ENCODE measurements at places on chromosomes 13 and 19. TPM values are rescaled to one million over a fixed set of nuclear protein-coding genes. Genes with fewer than 3 reads are reported as not detected.
A peak's percentile ranks its signal among the peaks of the same experiment; 100 is the strongest.

DNA sequence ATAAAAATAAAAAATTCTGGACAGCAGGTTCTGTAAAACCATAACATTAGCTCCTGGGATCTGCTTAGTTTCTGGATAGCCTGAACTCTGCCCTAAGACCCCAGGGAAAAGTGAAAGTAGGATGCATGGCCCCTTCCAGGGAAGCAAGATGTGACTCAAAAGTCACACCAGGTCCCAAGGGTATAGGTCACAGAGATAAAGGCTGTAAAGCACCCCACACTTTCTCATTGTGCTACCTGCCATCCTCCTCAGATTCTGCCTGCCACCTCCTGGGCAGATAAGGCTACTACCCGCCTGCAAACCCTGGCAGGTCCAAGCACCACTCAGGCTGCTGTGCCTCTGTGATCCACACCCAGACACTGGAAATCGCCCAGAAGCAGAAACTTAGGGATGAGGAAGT, 20.6 kb downstream of the FFAR2 start:
- DNase-seq = no peak

DNA sequence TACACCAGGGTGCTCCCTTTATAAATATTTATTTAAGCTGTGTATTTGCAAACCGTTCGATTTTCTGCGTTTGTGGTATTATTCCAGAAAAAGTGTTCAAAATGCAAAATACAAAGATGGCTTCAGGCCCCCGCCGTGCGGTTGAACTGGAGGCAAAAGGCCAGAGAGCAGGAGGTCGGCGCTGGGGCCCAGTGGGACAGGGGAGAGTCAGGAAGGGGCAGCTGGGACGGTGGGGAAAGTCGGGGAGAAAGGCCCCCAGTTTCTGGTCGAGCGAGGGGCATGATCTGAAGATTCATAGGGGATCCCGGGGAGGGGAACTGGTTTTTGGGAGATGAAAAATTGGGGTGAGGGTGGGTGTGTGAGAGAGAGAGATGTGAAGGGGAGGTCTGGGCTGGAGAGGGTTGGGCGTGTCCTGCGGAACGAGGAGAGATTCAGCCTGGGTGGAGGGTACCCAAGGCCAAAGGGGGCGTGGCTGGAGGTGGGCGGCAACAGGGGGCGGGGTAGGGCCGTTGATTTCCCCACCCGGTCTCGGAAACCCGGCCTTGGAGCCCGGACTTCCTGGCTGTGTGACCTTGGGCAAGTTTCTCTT, 678 bp downstream of the ISOC2 start:
- DNase-seq = no peak

DNA sequence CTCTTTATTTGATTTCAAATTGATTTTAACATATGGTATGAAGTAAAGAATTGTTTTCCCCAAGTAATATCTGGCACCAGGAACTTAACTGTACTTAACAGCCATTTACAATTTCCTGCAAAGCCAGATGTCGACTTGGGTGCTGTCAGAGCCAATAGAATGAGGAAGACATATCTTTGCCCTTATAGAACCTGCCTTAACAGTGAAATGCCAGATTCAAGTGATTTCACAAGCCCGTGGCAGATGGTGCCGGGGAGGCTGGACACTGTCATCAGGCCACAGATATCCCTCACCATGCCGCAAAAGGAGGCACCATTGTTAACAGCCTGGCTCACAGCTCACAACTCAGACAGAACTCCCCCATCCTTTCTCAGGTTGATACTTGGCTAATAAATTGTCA, 48.7 kb downstream of the ESD start:
- DNase-seq = no peak

DNA sequence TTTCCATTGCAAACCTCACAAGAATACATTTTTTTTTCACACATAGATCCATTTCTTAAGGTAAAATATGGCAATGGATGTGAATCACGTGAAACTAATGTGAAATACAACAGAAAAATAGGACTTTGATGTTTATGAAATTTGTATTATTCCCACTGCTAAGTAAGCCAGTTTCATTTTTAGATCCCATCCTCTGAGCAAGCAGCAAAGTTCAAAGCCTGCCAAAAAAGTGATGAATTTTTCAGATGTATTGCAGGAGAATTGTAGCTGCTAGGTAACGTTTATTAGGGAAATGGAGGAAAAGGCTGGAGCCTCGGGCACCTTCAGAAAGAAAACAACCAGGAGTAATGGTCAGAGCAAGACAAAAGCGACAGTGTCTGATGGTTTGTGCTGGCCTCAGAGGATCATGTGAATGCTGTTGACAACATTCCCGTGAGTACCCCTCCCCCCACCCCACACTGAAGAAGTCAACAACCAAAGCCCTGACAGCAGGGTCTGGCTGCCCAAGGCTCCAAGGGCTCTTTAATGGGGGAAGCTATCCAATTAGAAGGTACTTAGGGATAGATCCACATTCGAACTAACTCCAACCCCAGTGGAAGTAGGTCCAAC, 95.5 kb downstream of the OXGR1 start:
- no peak for DNase-seq

DNA sequence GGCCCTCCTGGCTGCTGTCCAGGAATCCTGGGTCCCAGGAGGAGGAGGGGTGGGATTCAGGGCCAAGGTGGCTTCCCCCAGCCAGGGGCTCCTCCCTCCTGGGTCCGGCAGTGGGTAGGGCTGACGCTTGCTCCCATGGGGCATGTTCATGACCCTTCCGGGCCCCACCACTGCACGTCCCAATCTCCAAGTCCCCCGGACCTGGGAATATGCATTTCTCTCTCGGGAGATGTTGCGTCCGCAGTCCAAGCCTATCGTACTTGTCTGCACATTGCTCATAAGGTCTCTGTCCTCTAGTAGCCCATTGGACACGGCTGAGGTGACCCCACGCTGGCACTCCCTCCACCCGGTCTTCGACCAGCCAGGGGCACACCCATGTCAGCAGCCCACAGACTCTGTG, 192.3 kb downstream of the TEX29 start:
- no peak for DNase-seq

GRCh38 chr13:56909896-56910600, 230.7 kb upstream of the PRR20A start:
- no peak for DNase-seq

- DNase-seq = no peak
These were observed 12.0 kb upstream of the FCHO1 start for GRCh38 chr19:17739121-17739875.

DNA sequence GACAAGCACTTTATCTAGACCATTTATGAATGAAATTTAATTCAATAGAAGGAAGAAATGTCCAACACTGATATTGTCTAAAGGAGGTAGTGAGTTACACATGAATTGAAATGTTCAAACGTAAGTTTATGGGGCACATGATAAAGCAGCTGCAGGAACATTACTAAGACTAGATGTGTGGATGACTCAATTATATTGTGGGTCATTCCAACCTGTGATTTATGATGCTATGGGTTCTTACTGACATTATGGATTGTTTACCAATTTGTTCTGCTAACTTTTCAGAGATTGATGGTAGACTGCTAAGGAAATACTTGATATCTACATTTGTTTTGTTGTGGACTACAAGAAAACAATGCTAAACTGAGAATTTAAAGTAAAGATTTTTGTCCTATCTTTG, 56.1 kb upstream of the ATXN8OS start:
- no peak for DNase-seq

GRCh38 chr19:52286256-52286655, 10.7 kb upstream of the ZNF480 start:
- no peak for DNase-seq

DNA sequence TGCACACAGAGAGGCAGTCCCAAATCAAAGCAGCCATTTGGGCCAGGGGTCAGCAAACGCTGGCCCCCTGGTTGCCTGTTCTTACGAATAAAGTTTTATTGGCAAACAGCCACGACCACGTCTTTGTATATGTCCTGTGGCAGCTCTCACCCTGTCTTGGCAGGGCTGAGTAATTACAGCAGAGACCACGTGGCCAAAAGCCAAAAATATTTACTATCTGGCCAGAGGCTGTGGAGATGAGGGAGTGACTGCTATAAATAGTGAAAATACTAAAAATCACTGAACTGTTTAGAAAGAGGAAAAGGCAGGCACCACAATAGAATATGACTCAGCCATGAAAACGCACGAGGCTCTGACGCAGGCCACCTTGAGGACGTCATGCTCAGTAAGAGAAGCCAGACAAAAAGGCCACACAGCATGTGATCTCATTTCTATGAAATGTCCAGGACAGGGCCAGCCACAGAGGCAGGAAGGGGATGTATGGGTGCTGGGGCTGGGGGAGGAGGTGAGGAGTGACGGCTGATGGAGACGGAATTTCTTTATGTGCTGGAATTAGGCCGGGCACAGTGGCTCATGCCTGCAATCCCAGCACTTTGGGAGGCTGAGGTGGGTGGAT, 29.4 kb downstream of the SMIM24 start:
- peak; percentile 98 for DNase-seq

DNA sequence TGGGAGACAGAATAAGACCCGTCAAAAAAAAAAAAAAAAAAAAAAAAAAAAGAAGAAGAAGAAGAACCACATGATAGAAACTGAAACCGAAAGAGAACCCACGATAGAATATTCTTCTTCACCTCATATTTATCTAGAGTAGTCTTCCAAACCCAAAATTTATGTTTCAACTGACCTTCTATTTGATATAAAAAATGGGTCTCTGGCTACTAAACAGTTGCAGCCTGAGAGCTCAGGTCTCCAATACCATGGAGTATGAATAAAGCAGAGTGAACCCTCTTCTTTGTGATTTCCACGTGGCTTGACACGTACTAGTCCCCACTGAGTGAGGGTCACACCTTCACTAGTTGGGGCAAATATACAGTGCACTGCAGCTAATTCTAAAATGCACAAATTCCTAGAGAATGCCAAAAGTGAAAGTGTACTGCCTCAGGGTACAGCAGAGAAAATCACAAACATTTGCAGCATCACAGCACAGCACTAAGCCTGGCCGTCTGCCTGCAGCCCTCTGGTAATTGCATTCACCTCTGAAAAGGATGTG, 30.8 kb upstream of the RFC3 start:
- no peak for DNase-seq

DNA sequence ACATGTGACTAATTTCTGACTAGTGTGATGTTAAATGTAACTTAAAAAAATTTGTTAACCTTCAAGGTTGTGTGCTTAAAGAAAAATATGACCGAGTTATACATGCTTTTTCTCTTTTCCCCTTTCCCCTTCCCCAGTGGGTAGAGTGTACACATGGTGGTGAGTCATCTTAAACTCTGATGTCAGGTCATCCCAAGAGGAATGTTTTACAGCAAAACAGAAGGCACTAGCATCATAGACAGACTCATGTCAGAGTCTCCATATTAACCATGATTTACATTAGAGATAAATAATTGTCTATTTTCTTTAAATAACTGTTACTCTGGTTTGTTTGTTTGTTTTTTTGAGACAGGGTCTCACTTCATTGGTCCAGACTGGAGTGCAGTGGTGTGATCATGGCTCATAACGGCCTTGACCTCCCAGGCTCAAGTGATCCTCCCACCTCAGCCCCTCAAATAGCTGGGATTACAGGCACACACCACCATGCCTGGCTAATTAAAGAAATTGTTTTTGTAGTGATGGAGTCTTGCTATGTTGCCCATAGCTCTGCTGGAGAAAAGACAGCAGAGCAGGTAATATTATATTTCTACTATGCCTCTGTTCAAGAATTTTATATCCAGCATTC, 160.4 kb upstream of the PCDH9 start:
- no peak for DNase-seq

- DNase-seq = no peak
These were observed 26.1 kb upstream of the EEF1AKMT1 start for GRCh38 chr13:20799726-20800416.

GRCh38 chr19:58117841-58118575, 20.0 kb upstream of the ZSCAN18 start:
- DNase-seq = no peak

DNA sequence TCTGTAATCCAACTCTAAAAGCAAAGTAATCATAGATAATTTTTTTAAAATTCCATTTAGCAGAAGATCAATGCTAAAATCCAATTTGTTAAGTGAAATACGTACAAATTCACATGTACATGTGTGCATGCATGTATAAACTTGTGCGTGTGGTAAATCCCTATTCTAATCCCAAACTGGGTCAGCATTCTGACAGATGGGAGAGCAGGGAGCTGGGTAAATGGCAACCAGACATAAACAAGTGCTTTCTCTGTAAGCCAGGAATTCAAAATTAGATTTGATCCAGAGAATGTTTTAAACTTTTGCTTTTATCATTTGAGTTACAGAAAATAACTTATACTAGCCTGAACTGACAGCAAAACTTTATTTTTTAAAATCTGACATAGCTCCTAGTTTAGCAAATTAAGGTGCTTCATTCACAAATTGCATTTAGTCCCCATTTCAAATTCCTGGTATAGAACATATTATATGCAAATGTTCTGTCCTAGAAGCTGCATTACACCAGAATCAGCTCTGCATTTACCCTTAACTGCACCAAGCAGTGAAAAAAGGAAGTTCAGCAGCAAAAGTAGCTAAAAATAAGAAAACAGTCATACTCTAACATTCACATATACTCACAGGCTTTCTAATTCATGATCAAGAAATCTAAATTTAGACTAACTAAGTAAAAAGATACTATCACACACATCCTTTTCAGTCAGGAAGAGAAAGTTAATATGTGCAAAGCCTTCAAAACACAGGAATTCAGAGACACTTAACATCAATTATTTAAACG, 32.6 kb downstream of the UBL3 start:
- DNase-seq = no peak

DNA sequence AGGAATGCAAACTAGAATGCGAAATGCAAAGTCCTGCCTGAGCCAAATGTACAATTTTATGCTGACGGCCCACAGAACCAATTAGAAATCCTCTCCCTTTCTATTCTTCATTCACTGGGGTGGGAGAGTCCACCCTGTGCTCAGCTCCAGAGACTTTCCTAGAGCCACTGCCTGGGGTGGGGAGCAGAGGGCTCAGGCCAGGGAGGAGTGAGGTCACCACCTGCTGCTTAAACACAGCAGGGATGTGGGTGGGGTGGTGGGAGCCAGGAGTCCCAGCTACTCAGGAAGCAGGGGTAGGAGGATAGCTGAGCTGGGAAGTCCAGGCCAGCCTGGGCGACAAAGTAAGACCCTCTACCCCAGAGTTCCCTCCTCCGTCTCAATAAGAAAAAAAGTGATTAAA, 26.9 kb upstream of the ZNF83 start:
- DNase-seq = no peak

Gene MISP3
- total RNA-seq = 0.14 TPM

Gene TMPRSS9
- total RNA-seq = not detected

Gene CLEC17A
- total RNA-seq = not detected

Gene LEUTX
- total RNA-seq = not detected

Gene MYBPC2
- not detected for total RNA-seq

Gene ZNF765
- total RNA-seq = 10.1 TPM

Gene SLC10A2
- total RNA-seq = not detected

Gene IQCN
- 0.07 TPM for total RNA-seq

Gene KLF1
- not detected for total RNA-seq
